ENCODE measurements at places on chromosomes 2 and 18.

GRCh38 chr18:76499637-76500340, 4.7 kb upstream of the ZNF516 start:
- DNase-seq, result peak; percentile 22

GRCh38 chr18:6382963-6383362, 31.7 kb downstream of the L3MBTL4 start:
- DNase-seq, result no peak

- DNase-seq, result no peak
These were observed 68.9 kb upstream of the LTBP1 start for GRCh38 chr2:32877587-32878510.

GRCh38 chr18:58988600-58988999, 123.9 kb downstream of the ZNF532 start:
- DNase-seq, result no peak

GRCh38 chr2:127584047-127584446, 48.6 kb downstream of the MYO7B start:
- DNase-seq, result no peak

GRCh38 chr2:163462993-163463392, 272.8 kb downstream of the FIGN start:
- no peak for DNase-seq

- DNase-seq, result no peak
These were observed 87.0 kb upstream of the CXCR4 start for GRCh38 chr2:136204971-136205370.

GRCh38 chr2:31312898-31313297, 78.9 kb downstream of the EHD3 start:
- no peak for DNase-seq

GRCh38 chr2:98518101-98518500, 73.4 kb downstream of the INPP4A start:
- peak; percentile 70 for DNase-seq

All from CD4-positive, alpha-beta T cell treated with Interleukin-17A for 1 hour (primary cell).